Placental pericyte (primary cell): ENCODE measurements at places on chromosomes 6 and 20. TPM values are rescaled to one million over a fixed set of nuclear protein-coding genes. Genes with fewer than 3 reads are reported as not detected.

HSPA12B gene
- under 0.01 TPM in 1 of 2 replicates, not detected in the other for total RNA-seq

SEMG2 gene
- total RNA-seq: not detected in 2 replicates

OR2J3 gene
- not detected in 2 replicates for total RNA-seq

FAM162B gene
- 25.5 TPM in 1 of 2 replicates, not detected in the other for total RNA-seq

HFE gene
- 7.7 and 16.9 TPM in 2 replicates for total RNA-seq

CALHM6 gene
- total RNA-seq: 0.29 and 0.44 TPM in 2 replicates
